HuH-7 (cell line): ENCODE measurements at places on chromosomes 7 and 10.

DNA sequence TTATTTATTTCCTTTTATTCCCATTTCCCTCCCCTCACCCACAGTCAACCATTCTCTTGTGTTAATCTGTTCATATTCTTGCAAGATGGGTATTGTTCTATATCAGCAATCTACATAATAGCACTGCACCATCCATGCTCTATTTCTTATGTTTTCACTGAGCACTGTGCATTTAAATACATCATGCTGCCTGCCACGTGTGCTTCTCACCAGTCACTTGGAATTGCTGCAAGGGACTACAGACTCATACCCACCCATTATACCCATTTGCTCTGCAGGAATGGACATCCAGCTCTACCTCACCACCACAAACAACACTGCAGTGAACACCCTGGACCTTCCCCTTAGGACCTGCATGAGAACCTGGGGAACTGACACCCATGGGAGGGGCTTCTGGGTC, 20.8 kb downstream of the DLG5 start:
- no peak for DNase-seq

GRCh38 chr7:26197153-26198115, 3.1 kb downstream of the HNRNPA2B1 start:
- DNase-seq, result no peak

- no peak for DNase-seq
Observed at GRCh38 chr10:121152033-121152432, 300.9 kb downstream of the WDR11 start.

- no peak for DNase-seq
Observed at GRCh38 chr10:14555807-14556206, 218.9 kb downstream of the FAM107B start.

- no peak for DNase-seq
Observed at GRCh38 chr10:43820663-43821062, 172.0 kb upstream of the ZNF32 start.

- DNase-seq, result no peak
Observed at GRCh38 chr7:150335774-150336112, 5.7 kb downstream of the RARRES2 start.
